ENCODE measurements at places on chromosomes 2 and 18. TPM values are rescaled to one million over a fixed set of nuclear protein-coding genes. Genes with fewer than 3 reads are reported as not detected.

Gene CHAC2
- total RNA-seq: 1.6 TPM

Gene RBFA
- 30.9 TPM for total RNA-seq

Gene USP37
- 27.9 TPM for total RNA-seq

Gene PSD4
- 61.6 TPM for total RNA-seq

Gene NLRC4
- total RNA-seq: not detected

Gene FIGN
- 5.1 TPM for total RNA-seq

Gene GAL3ST2
- 0.79 TPM for total RNA-seq

Gene MOGAT1
- total RNA-seq: not detected

Gene ITGB6
- total RNA-seq: 1,146 TPM

All from placental epithelial cell (primary cell).